ENCODE measurements at places on chromosomes 6 and 20.

DNA sequence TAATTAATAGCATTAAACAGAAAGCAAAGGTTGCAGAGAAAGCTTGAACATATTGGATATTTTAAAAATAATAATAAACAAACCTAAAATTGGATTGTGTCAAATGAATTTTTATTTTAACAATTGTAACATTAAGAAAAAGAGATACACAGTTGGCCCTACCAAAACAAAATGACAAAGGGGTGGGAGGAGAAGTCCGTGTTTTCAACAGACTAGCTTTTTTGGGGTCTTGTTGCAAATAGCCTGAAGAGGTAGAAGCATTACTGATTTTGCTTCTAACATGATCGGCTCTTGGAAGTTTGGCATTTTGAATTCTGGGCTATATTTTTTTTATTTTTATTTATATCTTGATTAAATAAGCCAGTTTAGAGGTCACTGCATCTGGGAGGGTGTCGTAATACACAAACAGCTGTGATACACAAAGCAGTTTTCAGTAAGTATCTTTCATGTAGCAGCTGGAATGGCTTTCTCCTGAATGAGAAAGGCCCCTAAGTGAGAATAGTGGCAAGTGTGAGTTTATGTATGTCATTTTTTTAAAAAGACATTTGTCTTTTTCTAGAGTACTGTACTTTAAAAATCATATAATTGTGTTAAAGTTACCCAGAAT, 85.5 kb upstream of the ZNF217 start:
- DNase-seq, result no peak

GRCh38 chr6:16689788-16690607, 71.3 kb downstream of the ATXN1 start:
- DNase-seq, result no peak

DNA sequence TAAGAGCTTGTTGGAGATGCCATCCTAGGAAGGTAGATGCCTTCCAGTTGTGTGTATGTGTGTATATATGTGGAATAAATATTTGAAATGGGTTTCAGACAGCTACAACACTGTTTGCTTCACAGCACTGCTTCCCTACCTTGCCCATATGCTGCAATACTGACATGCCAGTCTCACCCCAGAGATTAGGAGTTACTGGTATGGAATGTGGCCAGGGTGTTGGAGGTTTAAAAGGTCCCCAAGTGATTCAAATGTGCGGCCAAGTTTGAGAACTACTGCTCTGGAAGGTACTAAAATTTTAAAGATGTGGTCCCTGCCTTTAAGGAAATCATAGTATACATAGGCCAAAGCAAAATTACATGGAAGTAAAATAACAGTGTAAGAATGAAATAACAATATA, 39.5 kb downstream of the BCKDHB start:
- DNase-seq, result no peak

DNA sequence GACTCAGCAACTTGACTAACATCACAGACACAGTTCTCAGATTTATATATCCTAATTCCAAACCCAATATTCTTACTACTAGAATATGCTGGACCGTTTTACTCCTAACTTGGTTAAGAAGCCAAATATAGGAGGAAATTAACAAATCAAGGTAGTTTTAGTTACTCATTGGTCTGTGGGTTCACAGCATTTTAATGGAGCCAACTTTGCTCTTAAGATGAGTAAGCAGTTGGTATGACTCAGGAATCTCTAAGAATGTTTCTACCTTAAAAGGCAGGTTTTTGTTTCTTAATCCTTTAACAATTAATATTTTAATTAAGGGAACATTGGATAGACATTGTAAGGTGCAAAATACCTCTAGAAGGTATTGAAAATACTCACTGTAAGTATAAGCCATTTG, 31.6 kb downstream of the OPRM1 start:
- no peak for DNase-seq

DNA sequence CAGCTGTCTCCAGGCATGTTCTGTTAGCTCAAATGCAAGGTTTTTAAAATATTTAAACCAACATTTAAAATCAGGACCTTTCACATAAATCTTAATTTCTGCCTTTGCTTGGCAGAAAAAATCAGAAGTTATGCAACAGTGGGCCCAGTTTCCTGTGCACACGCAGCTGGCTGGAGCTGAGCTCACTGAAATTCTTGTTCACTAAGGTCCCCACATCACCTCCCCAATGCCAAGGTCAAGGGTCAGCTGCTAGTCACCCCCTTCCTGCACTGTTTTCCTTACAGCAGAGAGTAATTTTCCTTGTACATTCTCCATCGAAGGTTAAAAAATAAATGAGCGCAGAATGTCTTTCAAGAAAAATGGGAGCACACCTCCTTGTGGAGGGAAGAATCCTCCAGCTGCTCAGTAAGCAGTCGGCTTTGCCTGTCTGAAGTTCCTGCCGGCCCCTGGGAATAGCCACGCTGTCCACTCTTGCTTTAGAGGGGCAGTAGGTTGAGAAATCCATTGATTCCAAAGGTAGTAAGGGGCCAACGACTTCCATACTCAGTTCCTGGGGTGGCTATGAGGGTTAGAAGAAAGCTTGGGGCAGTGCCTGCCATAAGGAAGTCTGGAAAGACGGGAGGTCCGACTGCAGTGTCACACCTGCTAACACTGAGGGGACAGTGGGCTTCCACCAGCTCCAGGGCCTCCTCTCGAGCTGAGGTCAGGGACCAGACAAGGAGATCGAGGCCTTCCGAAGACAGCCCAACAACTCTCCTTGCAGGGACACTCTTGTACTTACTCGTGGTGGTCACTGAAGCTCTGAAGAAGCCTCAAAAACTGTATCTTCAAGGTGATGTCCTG, 56.8 kb downstream of the MYH7B start:
- no peak for DNase-seq

- no peak for DNase-seq
Measured at GRCh38 chr6:157145656-157146285, 177.5 kb downstream of the TMEM242 start.

GRCh38 chr6:10531503-10531902, 10.4 kb downstream of the GCNT2 start:
- no peak for DNase-seq

GRCh38 chr6:37236921-37237320, 20.7 kb upstream of the TBC1D22B start:
- DNase-seq, result no peak

GRCh38 chr6:87755708-87756671, 54.0 kb upstream of the AKIRIN2 start:
- no peak for DNase-seq

DNA sequence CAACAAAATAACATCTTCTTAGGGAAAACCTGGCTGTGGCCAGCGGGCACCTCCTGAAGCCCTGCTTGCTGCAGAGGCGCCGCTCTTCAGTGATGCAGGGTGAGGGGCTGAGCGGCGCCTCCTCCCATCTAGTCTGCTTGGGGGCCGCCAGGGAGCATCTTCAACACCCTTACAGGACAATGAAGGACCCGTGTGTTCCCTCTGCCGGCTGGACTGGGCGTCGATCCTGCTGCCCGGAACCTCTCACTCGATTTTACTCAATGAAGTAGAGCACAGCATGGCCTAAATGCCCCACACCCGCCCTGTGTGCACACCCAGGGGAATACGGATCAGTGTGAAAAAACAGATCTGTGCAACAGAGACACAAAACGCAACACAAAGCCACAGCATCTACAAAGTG, 28.5 kb upstream of the MPC1 start:
- no peak for DNase-seq

- DNase-seq, result no peak
Measured at GRCh38 chr6:122788208-122788607, 850 bp upstream of the SMPDL3A start.

DNA sequence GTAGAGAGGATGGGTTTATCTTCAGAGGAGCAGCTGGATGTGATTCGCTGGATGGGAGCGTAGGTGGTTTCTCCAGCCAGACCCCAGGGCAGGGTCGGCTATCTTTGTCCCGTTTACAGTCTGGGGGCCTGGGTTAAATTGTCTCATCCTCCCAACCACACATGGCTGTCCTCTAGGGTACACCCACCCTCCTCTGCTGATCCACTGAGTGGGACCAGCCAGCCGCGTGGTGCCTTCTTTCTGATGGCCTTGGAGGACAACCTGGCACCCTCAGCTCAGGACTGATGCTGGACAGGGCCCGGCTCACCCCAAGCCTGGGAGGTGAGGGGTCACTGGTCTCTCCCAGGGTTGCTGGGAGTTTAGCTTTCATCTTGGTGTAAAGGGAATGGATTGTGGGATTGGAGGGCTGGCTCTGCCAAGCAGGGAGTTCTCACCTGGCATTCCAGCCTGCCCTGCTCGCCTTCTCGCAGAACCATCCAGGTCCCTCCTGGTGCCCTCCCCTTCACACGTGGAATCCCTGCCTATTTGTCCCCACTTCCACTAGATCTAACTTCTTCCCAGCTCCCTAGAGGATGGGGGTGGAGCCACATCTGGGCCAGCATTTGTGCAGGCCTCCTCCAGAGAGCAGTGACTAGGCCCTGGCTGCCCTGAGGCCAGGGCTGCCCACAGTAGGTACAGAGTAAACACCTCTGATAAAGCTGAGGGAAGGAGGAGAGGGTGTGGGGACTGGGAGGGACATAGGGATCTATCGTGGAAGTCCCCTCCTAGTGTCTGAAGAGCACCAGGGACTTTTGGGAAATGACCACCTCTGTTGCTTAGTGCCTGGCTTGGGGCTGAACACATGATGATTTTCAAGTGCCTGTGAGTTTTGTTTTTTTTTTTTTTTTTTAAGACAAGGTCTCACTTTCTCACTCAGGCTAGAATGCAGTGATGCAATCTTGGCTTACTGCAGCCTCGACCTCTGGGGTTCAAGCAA, 1.6 kb downstream of the ITPR3 start:
- no peak for DNase-seq

DNA sequence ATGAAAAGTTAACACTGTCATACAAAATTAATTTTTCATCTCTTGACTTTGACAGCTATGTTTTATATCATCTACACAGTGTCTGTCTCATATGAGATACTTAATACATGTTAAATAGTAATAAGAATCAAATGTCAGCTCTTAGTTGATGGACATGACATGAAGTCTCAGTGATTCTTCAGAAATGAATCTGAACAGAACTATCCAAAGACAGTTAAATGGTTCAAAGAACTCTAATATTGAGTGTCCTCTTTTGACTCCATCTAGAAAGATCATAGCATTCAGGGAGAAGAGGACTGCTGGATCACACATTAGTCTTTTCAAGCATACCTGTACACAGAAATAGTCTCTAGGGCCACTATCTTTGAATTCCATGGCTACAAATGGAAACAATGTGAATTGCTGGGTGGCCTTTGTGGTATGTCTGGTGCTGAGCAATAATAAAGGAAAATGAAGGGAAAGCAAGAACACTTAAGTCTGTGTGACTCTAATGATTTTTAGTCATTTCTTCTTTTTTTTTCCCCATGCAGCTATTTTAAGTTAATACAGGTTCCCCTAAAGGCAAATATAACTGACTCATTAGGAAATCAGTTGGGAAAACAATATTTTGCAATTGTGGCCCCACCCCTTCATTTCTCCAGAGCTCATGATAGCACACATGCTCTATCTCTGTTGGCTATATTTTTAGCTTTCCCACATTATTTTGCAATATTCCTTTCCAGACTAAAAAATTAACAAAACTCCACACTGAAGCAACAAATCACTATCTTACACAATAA, 367.5 kb downstream of the GRIK2 start:
- DNase-seq, result no peak

- DNase-seq, result no peak
Measured at GRCh38 chr6:51139950-51140385, 321.3 kb downstream of the TFAP2B start.

GRCh38 chr6:42427871-42428270, 23.9 kb downstream of the TRERF1 start:
- DNase-seq, result no peak

DNA sequence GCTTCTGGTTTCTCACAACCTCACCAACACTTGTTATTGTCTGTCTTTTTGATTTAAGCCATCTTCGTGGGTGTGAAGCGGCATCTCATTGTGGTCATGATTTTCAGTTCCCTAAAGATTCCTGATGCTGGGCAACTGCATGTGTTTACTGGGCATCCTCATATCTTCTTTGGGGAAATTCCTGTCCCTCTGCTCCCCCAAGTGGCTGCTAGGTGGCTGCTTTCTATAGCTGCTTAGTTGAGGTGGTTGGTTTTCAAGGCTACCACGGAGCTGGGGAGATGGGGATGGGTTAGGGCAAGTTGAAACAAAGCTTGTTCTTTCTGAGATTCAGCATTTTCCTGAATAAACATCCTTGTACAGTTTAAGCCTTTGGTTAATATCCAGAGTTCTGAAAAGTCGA, 403.9 kb upstream of the SULF2 start:
- DNase-seq, result no peak

- DNase-seq, result no peak
Measured at GRCh38 chr6:116253188-116253504, 729 bp downstream of the TSPYL4 start.
